ENCODE measurements at places on chromosomes 12 and 14. TPM values are rescaled to one million over a fixed set of nuclear protein-coding genes. Genes with fewer than 3 reads are reported as not detected.

DNA sequence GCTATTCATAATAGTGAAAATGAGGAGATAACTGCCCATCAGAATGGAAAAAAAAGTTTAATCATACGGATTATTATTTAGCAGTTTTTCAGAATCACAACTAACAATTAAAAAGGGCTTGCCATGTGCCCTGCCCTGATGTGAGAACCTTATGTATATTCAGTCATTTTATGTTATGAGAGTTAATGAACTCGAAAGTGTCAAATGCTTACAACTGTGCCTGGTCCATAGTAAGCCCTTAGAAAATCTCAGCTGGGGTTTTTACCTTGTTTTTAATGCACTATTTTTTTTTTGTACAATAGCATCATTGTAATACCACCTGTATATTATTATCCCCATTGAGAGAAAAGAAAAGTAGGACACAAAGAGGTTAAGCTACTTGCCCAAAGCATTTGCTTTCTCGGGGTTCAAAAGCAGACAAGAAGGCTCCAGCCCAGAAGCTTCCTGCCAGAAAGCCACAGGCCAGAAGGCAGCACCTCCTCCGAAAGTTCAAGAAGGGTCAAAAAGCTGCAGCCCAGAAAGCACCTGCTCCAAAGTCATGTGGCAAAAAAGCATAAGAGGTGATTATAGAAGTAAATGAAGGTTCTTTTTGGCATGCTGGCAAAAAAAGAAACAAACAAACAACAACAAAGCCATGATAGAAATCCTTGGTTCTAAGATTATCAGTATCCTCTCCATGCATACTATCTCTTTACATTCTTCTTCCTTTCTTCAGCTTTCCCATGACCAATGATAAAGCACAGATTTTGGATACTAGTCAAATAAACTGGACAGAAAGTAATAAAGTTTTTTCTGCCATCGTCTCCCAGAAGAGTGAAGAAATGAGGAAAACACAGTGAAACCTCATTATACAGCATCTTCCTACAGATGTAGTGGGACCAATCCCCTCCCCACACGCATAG lies 59.1 kb upstream of the NAP1L1 start:
- H3K4me1 ChIP-seq: no peaks in the 10 kb centered on the region
- H3K4me3 ChIP-seq: no peak overlapping the region
- no peak overlapping the region for H3K27ac ChIP-seq
- H3K36me3 ChIP-seq: no peaks in the 10 kb centered on the region

ZNF140 gene
- total RNA-seq: 6.1 TPM

NPFF gene
- not detected for total RNA-seq

- no peak overlapping the region for H3K27ac ChIP-seq
- no peaks in the 10 kb centered on the region for H3K27me3 ChIP-seq
- no peak overlapping the region for H3K4me3 ChIP-seq
- no peaks in the 10 kb centered on the region for H3K4me1 ChIP-seq
Measured at GRCh38 chr14:42470427-42470719, 863.7 kb downstream of the LRFN5 start.

DNA sequence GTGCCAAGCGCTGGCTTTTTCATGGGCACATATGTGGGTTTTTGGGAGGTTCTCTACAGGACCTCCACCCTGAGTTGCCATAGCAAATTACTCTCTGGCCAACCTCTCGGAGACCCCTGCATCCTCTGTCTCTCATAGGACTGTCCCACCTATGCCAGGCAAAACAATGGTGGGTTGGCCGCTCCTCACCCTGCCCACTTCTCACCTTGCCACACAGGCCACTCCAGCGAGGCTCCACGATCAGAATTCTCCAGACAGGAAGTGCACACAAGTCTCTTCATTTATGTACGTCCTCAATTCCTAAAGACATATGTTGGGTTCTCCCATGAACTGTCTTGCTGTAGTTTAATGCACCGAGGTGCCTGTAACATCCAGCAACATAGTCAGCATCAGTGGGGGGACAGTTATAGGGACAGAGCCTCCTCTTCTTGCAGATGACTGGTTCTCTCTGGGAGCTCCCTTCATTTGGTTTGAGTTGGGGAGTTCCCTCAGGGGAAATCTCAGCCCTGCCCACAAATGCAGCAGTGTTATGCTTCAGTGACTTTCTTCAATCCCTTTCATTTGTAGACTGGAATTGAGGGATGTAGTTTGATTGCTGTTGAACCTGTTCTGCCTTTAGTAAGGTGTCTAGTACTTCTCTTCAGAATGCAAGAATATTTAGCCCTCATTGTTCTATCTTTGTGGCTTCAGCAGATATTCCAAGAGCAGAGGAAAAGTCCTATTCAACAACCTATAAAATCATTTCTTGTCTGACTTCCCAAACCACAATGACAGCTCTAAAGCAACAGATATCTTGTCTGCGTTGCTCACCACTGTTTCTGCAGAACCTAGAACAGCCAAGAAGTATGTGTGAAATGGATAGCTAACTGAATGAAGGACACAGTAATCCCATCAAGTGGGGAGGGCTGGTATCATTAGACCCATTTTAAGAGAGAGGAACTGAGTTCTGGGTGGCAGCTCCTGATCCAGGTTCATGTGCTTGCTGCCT lies 2.8 kb upstream of the LTBP2 start:
- H3K27ac ChIP-seq: no peak overlapping the region
- no peaks in the 10 kb centered on the region for H3K36me3 ChIP-seq
- no peaks in the 10 kb centered on the region for H3K27me3 ChIP-seq
- H3K4me3 ChIP-seq: no peak overlapping the region
- no peak for DNase-seq
- peaks cover 51% of the 10 kb centered on the region for H3K4me1 ChIP-seq

- H3K27ac ChIP-seq: no peak overlapping the region
- no peak overlapping the region for H3K4me3 ChIP-seq
- no peaks in the 10 kb centered on the region for H3K27me3 ChIP-seq
- H3K4me1 ChIP-seq: peaks cover 45% of the 10 kb centered on the region
Measured at GRCh38 chr14:99525699-99526080, 44.5 kb downstream of the CCNK start.

DNA sequence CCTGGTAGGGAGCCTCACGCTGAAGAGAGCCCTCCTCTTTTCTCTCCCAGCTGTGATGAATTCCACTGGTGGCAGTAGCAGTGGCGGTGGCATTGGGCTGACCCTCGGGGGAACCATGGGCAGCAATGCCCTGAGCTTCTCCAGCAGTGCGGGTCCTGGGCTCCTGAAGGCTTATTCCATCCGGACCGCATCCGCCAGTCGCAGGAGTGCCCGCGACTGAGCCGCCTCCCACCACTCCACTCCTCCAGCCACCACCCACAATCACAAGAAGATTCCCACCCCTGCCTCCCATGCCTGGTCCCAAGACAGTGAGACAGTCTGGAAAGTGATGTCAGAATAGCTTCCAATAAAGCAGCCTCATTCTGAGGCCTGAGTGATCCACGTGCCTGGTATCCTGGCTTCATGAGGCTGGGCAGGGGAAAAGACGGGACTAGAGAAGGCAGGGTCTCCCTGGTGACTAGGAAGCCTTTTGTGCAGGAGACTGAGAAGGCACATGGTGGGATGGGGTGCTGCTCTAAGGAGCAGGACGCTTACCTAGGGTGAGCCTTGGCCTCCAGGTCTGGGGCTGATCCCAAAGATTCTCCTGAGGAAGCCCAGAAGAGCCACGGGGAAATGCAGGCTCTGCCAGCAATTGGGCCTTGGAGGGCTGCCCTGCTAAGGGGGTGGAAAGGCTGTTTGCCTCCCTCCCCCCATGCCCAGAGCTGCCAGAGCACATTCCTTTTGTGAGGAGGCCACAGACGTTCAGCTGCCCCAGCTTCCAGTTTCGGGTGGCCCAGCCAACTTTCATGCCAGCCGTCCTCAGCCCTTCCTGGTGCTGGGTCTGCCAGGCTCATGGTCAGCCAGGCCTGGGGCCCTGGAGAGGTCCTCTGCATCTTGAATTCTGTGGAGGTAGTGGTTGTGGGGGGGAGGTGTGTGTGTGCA lies 15.8 kb downstream of the KRT7 start:
- DNase-seq: no peak
- no peaks in the 10 kb centered on the region for H3K36me3 ChIP-seq
- no peak overlapping the region for H3K4me3 ChIP-seq
- H3K4me1 ChIP-seq: peaks cover 30% of the 10 kb centered on the region
- no peaks in the 10 kb centered on the region for H3K27me3 ChIP-seq

DNA sequence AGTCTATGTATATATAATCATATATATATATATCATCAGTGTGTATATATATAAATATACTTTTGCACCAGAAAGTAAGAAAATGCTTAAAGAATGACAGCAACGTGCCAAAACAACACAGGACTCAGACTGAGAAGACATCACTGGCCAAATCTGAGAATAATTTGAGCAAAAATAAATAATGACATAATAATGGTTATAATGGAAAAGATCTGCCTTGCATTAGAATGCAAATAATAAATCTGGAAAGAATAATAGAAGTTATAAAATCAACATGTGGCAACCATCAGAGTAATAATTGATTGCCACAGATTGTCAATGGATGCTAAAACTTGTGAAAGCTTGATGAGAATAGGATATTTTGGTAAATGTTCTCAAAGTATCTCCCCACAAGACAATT lies 61.5 kb upstream of the PLEKHG7 start:
- H3K27ac ChIP-seq: no peak overlapping the region
- no peaks in the 10 kb centered on the region for H3K27me3 ChIP-seq
- H3K4me3 ChIP-seq: no peak overlapping the region

DNA sequence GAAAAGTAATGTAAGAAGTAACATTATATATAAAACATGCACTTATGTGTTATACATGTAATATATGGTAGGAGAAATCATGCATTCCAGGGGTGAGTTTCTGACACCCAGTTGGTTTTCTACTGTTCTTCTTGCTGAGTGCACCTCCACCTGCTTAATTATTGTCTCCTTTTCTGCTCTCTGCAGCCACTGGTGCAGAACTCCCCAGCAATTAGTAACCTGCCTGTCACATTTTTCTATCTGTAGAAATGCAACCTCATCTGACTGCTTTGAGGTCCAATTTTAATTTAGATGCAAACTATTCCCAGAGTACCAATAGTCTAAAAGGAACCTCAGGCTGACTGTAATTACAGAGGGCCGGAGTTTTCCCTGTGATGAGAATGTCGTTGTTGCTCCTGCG lies 842.1 kb downstream of the AACS start:
- no peak overlapping the region for H3K27ac ChIP-seq
- H3K27me3 ChIP-seq: no peaks in the 10 kb centered on the region
- H3K4me1 ChIP-seq: no peaks in the 10 kb centered on the region
- H3K36me3 ChIP-seq: no peaks in the 10 kb centered on the region
- DNase-seq: no peak

DNA sequence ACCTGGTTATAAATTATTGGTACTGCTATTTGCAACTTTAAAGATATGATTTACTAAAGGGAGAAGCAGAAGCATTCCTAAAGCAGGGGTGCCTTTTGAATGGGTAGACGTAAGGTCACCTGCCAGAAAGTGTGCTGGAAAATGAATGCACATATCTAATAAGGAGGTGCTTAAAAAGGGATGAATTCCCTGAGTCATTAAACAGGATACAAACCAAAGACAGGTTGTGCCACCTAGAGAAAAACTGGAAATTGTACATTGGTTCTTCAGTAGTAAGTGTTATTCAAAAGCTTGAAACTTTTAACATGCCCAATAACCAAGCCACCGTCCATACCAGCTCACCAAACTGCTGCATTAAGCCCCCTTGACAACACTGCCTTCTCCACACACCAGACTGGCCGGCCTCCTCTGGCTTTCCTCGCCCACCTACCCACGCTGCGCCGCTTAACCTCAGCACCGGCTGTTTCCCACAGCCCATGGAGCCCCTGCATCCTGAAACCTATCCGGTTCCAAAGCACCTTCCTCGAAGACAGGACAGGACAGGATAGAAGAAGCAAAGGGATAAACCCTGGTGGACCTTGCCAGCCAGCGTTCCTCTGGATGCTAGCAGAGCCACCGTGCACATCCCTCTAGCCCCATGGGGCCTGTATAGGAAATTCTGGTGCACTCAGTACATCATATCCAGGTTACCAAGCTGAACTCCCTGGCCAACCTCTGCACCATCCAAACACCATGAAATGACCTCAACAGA lies 201.5 kb upstream of the CAND1 start:
- H3K4me3 ChIP-seq: no peak overlapping the region
- no peaks in the 10 kb centered on the region for H3K27me3 ChIP-seq
- H3K27ac ChIP-seq: no peak overlapping the region
- H3K4me1 ChIP-seq: no peaks in the 10 kb centered on the region

- no peak overlapping the region for H3K27ac ChIP-seq
- H3K36me3 ChIP-seq: no peaks in the 10 kb centered on the region
- DNase-seq: no peak
- no peaks in the 10 kb centered on the region for H3K27me3 ChIP-seq
- no peak overlapping the region for H3K4me3 ChIP-seq
- H3K4me1 ChIP-seq: peaks cover 6% of the 10 kb centered on the region
Measured at GRCh38 chr12:12228402-12228801, 38.4 kb downstream of the LRP6 start.

DNA sequence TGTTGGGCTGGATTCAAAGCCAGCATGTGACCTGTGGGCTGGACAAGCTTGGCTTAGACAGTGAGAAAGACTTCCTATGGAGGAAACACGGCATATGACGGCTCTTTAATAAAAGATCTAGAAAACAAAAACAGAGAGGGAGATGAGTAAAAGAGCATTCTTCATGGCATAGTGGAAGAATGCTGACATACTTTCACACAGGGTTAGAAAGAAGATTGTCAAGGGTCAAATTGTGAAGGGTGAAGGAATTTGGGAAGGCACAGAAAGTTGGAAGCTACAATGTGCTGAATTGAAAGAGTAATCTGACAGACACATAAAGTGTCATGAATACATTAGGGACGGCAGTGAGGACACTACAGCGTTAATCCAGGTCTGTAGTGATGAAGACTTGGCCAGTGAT lies 63.4 kb downstream of the GALNT4 start:
- H3K36me3 ChIP-seq: no peaks in the 10 kb centered on the region
- no peaks in the 10 kb centered on the region for H3K4me1 ChIP-seq
- no peaks in the 10 kb centered on the region for H3K27me3 ChIP-seq
- no peak overlapping the region for H3K27ac ChIP-seq
- H3K4me3 ChIP-seq: peak overlapping the region; percentile 15

CKB gene
- 546 TPM for total RNA-seq

KRT80 gene
- 1.5 TPM for total RNA-seq

GRCh38 chr12:116539361-116539771 lies 19.8 kb upstream of the MAP1LC3B2 start:
- no peaks in the 10 kb centered on the region for H3K27me3 ChIP-seq
- peaks cover 24% of the 10 kb centered on the region for H3K4me1 ChIP-seq
- no peaks in the 10 kb centered on the region for H3K36me3 ChIP-seq
- DNase-seq: no peak

GRCh38 chr14:45698462-45699134 lies 445.6 kb upstream of the MIS18BP1 start:
- H3K36me3 ChIP-seq: no peaks in the 10 kb centered on the region
- DNase-seq: no peak
- H3K4me1 ChIP-seq: no peaks in the 10 kb centered on the region
- no peaks in the 10 kb centered on the region for H3K27me3 ChIP-seq
- no peak overlapping the region for H3K4me3 ChIP-seq

PRKD1 gene
- total RNA-seq: 4.3 TPM

MFAP5 gene
- total RNA-seq: 22.1 TPM

- peak within 1 kb of the TSS; percentile 71 for H3K4me3 ChIP-seq
Measured at GRCh38 chr12:81077686-81078441, at the start of gene ACSS3. TSS of gene ACSS3 (plus strand) at chr12:81078079. CDS start at chr12:81078121, 42 bp downstream.

NGB gene
- total RNA-seq: not detected

LRFN5 gene
- 0.26 TPM for total RNA-seq

GRCh38 chr14:86153480-86153879 lies 623.5 kb downstream of the FLRT2 start:
- no peak for DNase-seq
- H3K27ac ChIP-seq: no peak overlapping the region
- no peaks in the 10 kb centered on the region for H3K27me3 ChIP-seq
- no peaks in the 10 kb centered on the region for H3K36me3 ChIP-seq
- H3K4me1 ChIP-seq: no peaks in the 10 kb centered on the region

ZDHHC22 gene
- total RNA-seq: not detected

Data from right atrium auricular region (tissue), 2 donors.